Activated CD4-positive, CD25-positive, alpha-beta regulatory T cell treated with anti-CD3 and anti-CD28 coated beads, Interleukin-2, amount 50 U/mL, for 72 hours (primary cell): ENCODE measurements at places on chromosomes 3 and 15.

DNA sequence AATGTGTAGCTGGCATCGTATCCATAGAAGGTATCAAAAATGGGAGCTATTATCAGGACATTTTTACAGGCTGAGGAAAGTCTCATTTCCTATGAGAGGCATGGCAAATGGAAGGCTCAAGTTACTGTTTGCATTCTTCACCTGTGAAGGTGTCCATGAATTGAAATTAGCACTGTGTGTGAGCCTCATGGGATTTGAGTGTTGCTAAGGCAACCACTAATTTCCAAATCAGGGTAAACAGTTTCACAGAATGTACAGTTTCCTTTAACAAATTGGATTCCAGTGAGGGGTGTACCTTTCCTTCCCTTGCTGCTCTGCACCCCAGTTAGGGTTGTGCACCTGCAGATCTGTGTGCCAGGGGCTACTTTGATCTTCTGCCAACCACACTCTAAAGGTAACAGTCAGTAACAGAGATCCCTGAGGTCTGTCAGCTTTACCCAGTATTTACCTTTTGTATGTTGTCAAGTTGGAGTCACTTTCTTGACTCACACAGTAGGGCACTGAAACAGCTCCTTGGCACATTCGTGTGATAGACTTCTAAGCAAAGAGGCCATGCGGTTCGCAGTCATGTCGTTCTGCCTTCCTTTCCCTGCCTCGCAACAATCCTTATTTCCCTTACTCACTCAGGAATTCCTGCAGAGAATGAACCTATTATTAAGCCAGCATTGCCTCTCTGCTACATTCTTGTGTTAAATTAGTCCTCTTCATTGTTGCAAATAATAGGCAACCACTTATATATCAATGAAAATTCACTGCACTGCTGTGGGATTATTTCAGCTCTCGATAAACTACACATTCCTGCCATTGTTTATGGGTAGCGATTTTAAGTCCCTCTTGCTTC is 129.8 kb upstream of the GBE1 start:
- DNase-seq: no peak

DNA sequence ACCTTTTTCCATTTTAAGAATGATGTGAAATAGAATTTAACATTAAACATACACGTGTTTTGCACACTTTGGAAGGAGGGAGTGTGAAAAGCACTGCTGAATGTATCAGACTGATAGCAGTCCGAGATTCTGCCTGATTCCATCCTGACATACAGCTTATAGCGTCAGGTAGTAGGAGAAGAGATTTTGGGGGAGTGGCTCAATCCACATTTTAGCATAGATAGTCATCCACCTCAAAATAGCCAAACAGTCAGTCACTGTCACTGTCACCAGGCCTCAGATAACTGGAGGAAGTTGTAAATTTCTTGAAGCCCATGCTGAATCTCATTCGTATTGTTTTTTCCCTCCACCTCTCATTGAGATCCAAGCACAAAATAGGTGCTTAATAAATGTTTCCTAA is 35.4 kb upstream of the ARHGEF26 start:
- no peak for DNase-seq

- no peak for DNase-seq
Measured at GRCh38 chr3:88640581-88640980, 466.8 kb upstream of the EPHA3 start.

DNA sequence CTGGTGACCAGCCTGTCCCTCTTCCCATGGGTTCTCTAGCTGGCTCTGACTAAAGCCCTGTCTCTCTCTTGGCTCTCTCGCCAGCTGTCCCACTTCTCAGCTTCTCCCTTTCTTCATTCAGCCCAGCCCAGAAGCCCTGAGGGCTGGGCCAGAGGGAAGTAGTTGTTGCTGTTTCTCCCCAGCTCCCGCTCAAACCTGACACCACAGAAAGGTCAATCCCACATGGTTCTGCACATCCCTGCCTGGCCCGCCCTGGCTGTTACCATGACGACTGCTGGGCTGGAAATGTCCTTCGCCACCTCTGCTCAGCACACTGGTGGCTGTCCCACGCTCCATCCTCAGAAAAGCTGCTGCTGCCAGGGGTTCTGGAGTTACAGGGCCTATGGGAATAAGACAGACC is 25.9 kb downstream of the CCDC32 start:
- no peak for DNase-seq

DNA sequence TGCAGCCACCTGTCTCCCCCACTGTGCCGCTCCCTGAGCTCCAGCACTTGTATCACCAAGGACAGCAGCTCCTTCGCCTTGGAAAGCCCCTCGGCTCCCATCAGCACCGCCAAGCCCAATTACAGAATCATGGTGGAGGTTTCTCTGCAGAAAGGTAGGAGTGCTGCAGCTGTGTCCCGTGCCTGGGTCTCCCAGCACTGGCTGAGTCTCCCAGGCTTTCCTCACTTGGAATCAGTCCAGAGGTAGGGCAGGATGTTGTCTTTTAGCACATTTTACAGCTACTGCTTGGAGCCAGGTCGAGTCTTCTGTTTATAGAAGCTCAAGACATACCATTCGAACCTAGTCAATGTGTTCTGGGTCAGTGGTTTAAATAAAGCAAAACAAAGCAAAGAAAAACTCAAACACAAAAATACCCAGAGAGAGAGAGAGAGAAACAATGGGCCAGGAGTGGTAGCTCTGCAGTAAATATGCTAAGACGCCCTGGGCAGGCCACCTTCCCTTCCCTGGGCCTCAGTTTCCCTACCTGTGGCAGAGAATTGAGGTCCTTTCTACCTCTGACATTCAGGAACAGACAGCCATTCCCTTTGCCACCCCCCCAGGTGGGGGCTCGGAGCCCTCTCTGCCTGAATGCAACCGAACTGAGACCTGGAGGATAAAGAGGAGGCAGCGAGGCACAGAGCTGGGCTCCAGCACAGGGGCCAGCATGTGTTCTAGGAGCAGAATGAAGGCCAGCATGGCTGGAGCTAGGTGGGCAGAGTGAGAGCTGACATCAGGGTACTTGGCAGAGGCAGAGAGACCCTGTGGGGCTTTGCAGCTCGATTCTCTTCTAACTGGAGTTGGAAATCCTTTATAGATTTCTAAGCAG is 44.1 kb downstream of the STARD5 start:
- no peak for DNase-seq

DNA sequence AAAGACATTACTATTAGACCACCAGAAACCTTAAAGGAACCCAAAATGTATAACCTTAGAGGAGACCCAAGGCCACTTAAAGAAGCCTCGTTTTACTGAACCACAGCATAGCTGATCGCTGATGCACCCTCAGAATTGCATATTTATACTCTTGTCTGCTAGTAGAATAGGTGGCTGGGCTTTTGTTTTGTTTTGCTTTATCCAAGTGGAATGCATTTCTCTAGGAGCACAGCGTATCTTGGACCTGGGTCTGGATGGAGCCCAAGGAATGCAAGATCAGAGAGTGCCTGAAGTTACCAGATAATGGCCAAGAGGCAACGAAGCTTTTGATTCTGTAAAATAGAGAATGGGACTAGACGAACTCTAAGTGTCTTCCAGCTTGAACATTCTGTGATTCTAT is 129.2 kb upstream of the COL8A1 start:
- no peak for DNase-seq

- no peak for DNase-seq
Measured at GRCh38 chr15:55007561-55007960, 189.2 kb downstream of the RSL24D1 start.

DNA sequence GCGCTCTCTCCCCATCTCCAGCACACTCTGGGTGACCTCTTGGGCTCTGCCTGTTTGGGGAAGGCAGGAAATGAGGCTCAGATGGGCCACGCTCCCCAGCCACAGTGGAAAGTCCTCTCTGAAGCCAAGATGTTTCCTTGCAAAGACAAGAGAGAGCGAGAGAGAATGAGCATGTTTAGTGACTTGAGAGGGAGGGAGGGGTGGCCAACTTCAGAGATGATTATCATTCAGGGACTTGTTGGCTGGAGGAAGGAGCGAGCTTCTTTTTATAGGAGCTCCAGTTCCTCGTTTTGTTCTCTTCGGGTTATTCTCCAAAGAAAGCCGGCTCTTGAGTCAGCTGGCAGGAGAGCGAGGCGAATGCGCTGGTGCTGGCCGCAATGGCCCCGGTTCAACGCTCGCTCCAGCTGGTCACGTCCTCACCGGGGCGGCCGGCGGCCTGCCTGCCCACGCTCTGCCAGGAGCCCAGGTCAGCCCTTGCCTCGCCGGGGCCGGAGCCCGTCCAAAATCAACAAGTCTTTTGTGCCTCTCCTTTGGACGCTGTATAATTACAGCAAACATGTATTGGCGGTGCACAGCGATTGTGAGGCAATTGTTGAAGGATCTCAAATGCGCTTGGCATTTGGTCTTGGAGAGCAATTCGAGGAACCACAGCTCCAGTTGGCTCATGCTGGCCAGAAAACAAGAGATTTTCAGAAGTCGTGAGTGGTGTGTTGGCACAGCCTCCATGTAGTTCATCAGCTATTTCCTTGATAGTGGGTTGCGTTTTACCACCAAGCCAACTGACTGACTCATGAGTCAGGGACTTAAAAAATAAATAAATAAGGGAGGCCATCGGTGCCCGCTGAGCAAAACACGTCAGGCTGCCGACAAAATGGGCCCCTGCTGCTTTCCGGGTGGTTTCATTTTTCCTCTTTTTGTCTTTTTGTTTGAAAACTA is 288.6 kb downstream of the UACA start:
- no peak for DNase-seq
